ENCODE measurements at places on chromosomes 13 and 19.

GRCh38 chr19:38421856-38422255 lies 4.2 kb downstream of the RASGRP4 start:
- no peak for DNase-seq

DNA sequence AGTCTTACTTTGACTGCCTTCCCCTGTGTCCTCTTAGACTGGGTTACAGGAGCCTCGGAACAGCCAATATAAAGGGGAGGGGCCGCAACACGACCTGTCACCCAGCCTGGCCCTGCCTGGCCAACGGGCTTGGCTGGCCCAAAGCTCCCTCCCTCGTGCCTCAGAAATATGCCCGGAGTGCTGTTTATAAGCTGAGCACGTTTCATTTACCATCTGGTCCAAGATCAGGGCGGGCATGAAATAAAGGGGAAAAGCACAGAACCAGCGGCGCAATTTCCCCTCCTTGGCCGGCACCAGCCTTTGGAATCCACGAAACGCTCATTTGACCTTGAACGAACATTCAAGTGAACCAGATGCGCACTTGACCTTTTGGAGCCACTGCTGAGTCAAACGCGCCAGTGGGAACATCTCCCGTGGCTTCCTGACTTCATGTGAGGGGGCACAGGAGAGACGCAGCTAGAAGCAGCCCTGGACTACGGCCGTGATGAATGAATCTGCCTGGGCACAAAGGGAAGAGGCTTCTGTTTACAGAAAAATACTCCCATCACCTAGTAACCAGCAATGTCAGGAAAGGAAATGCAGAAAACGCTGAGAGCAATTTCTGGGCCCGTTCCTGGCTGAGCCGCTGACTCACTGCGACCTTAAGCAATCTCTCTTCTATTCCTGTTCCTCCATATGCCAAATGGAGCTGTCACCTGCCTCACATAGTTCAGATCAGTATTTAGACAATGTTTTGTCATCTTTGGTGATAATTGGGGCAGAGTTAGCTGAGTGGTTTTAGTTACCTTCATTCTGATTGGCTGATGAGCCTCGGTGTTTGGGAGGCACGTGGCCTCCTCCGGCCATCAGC lies 53.3 kb downstream of the RFX2 start:
- DNase-seq = no peak

GRCh38 chr13:51995677-51996551 lies 15.3 kb downstream of the ATP7B start:
- no peak for DNase-seq

DNA sequence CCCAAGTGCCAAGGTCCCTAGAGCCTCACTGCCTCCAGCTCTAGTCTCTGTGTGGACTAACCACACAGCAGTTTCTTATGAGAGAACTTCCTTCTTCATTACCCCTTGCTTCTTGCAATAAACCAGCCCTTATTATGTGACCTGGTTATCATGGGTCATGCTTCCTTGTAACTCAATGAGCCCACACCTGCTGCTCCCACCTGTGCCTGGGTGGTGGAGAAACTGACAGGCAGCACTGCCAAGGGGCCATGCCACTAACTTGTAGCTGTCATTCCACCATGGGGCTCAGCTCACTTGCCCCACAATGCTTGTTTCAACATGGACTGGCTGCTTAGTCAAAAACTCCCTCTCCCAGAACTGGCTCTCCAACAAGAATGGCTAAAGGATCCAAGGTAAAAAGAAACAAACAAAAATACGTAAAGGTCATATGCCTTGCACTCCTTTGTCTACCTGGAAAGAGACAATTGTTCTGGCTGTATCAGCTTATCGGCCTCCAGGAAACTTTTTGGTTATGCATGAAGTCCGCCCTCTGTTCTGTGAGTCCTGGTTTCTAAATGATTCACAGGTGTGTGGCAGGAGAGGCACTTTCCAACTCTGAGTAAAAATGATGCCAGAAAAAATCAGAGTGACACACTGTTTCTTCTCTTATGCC lies 446.4 kb downstream of the COG6 start:
- DNase-seq = no peak
